ENCODE measurements at places on chromosomes 13 and 19.
A peak's percentile ranks its signal among the peaks of the same experiment; 100 is the strongest.

DNA sequence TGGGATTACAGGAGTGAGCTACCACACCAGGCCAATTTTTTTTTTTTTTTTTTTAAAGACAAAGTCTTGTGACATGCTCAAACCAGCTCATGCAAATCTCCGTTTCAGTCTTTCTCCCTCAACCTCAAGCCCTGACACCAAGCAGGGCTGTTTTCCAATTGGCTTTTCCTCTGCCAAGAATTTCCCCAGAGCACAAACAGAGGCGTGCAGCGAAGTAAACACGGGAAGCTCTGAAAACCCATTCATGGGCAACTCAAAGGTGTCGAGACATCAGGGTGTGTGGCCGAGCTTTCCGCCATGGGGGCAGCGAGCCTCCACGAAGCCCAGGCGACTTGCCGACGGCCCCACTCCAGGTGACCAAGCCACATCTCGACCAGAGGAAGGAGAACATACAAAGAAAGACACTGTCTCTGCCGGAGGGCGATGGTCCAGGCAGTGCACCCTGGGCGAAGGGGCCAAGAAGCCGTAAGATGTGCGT, 70.0 kb downstream of the INSR start:
- no peak for DNase-seq

- no peak for DNase-seq
Measured at GRCh38 chr13:44078806-44079376, 199.2 kb downstream of the LACC1 start.

GRCh38 chr19:42176990-42177685, 40.3 kb downstream of the DEDD2 start:
- DNase-seq = peak; percentile 81

- DNase-seq = peak; percentile 75
Measured at GRCh38 chr19:6678690-6679109, 8.7 kb upstream of the TNFSF14 start.

- DNase-seq = no peak
Measured at GRCh38 chr19:4491446-4491845, 19.3 kb downstream of the HDGFL2 start.

DNA sequence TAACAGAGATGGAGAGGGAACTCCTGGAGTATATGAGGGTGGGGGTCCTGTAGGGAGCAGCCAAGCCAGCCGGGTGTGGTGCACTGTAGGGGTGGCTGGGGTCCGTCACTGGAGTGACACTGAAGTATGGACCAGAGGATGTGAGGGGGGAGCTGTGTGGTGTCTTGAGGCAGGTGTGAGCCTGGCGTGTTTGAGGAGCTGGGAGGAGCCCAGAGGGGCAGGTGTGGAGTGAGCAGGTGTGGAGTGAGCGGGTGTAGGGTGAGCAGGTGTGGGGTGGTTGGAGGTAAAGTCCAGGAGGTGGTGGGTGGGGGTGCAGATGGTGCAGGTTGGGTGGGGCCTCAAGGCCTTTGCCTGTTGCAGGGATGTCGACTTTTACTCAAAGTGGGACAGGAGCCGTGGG, 5.9 kb downstream of the B3GNT8 start:
- no peak for DNase-seq

DNA sequence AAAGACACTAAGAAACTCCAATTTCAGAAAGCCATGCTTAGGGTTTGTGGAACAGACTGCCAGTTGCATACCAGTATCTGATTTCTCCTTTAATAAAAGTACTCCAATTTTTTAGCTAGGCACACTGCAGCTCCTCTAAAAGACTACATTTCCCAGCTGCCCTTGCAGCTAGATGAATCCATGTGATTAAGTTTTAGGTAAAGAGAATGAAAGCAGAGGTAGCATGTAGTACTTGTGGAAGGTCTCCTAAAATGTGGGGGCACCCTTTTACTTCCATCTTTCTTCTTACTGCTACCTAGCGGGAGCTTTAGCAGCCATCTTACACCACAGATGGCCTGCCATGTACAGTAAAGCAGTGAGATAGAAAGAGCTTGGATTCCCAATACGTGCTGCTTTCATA, 33.0 kb upstream of the TSC22D1 start:
- DNase-seq = no peak

DNA sequence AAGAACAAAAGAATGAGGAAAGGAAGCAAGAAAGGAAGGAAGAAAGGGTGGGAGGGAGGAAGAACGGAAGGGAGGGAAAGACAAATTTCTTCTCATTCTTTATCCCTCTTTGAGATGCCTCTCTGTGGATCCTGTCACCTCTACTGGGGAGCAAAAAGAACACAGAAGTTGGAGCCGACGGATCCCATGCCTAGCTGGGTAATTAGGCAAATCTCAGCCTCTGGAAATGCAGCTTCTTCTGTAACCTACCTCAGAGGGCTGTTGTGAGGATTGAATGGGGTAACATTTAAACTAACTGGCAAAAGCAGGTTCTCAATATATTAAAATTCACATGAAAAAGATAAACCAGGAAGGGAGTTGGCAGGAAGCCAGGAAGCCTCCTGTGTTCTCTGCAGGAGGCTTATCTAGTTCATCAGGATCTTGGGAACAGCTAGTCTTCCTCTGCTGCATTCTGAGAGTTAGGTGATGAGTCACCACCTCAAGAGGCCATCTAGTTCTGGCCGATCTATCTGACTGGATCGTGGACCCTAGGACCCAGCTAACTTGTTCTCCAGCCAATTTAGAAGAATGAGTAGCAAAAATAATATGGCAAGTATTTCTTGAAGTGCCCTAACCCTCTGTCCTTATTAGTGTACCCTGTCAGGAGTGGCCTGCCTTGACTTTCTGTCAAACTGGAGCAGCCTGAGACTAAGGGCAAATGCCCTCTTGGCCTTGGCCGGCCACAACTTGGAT, 15.2 kb upstream of the CPB2 start:
- DNase-seq = no peak

DNA sequence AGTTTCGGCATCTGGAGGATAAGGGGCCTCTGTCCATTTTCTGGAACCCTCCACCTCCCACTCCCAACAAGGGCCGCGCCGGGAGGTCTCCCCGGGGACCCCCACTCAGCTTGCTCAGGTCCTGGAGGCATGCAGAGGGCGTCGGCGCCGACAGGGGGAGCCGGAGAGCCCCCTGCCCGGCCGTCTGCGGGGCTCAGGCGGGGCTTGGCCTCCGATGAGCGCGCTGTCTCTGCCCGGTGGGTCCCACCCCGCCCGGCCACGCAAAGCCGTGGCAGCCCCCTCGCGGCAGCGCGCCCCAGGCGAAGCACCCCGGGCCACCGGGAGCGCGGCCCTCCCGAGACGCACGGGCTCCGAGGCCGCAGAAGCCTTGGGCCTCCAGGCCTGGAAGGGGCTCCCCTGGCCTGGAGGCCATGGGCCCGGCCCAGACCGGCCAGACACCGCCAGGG, 149.7 kb upstream of the ZNF536 start:
- DNase-seq = peak; percentile 40

DNA sequence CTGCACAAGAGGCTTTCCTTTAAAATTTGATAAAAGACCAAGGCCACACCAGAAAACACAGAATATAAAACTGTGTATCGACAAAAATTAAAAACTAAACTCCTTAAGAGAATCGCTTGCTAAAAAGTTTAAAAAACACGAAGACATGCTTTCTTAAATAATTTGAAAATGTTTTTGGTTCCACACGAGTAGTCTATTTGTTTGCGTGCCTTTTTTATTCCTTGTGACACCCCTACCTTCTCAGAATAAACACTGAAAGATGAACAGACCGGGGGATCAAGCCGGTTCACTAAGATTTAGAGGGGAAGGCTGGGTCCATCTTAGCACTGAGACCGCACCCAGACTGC, 256.4 kb upstream of the STARD13 start:
- no peak for DNase-seq

GRCh38 chr13:112960706-112961105, 8.3 kb upstream of the MCF2L start:
- no peak for DNase-seq

DNA sequence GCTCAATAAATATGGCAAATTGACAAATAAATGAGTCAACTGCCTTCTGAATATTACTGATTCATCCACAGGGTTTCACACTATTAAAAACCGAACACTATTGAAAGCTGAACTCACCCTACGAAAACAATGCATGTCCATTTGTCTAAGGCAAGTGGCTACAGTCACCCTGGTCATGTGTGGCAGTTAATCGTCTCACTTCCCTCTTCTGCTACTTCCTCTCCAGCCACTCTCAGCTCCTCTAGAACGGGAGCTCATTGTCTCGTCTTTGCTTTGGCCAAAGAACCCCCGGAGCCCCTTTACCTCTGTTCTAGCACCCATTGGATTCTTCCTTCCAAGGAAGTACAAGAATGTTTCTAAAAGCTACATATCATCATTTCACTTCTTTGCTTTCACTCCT, 74.4 kb upstream of the ZNF599 start:
- no peak for DNase-seq

DNA sequence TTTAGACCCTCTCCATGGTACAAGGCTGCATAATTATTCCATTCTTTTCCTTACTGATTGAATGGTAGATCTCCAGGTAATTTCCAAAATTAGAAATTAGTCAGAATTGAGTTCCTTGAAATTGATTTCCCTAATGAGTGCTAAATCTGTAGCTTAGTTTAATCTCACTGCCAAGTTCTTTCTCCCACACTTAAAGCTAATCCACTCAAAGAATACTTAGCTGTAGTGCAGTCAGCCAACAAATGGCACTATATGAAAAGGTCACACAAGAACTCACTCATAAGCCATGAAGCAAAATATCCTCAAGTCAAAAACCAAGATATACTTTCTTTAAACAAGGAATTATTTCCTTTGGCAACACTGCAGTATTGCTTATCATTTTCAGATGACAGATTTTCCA, 62.0 kb downstream of the XPO4 start:
- no peak for DNase-seq

DNA sequence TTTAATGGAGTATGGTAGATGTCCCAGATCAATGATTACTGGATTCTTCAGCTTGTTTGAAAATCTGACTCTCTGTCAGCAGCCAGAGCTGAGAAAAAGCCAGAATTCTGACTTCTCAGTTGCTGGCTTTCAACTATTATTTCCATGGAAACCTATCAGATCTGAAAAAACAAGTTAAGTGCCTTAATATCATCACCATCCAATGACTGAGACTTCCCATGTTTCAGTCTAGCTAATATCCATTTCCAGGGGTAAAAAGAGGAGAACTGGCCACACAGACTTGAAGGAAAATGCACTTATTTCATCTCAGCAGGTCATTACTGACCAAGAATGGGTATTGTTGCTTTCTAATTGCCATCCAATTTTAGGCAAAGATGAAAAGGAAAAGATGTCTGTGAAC, 75.2 kb downstream of the TNFSF11 start:
- no peak for DNase-seq

- peak; percentile 79 for DNase-seq
Measured at GRCh38 chr13:99434258-99434788, 66.9 kb upstream of the TM9SF2 start.

GRCh38 chr19:44728178-44728577, 20.3 kb upstream of the BCL3 start:
- no peak for DNase-seq

- DNase-seq = peak; percentile 77
Measured at GRCh38 chr19:44653977-44654774, 10.5 kb downstream of the PVR start.

DNA sequence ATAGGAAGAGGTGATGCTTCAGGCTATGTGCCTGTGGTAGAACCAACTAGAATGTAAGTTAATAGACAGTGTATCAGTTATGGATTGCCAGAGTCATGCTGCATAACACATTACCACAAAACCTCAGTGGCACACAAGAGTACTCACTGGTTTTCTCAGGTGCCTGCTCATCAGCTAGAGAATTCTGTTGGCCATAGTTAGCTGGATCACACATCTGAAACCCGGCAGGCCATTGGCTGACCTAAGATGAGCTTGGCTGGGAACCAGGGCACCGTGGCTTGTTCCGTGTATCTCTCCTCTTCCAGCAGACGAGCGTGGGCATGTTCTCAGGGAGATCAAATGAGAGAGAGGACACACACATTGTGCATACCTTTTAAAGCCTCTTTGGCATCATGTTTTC, 76.7 kb downstream of the TEX26 start:
- DNase-seq = no peak

DNA sequence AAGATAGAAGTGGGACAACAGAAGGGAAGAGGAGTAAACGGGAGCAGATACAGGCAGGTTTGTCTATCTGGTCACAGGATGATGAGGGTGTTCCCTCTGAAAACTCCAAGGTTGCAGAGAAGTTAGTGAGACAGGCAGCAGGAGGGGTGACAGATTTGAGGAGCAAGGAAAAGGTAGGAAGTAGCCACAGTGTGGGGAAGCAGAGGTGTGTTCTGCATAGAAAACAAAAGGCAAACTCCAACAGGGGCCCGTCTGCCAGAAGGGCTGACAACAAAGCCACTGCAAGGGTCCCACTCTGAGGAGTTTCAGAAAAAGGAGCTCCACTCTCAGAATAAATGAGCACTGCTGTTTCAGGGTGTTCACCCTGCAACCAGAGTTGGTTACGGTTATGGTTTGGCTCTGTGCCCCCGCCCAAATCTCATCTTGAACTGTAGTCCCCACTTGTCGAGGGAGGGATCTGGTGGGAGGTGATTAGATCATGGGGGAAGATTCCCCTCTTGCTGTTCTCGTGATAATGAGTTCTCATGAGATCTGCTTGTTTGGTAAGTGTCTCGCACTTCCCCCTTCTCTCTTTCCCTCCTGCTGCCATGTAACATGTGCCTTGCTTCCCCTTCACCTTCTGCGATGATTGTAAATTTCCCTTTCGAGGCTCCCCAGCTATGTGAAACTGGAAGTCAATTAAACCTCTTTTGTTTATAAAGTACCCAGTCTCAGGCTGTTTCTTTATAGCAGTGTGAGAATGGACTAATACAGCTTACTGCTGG, 32.1 kb downstream of the SMAD9 start:
- DNase-seq = no peak

DNA sequence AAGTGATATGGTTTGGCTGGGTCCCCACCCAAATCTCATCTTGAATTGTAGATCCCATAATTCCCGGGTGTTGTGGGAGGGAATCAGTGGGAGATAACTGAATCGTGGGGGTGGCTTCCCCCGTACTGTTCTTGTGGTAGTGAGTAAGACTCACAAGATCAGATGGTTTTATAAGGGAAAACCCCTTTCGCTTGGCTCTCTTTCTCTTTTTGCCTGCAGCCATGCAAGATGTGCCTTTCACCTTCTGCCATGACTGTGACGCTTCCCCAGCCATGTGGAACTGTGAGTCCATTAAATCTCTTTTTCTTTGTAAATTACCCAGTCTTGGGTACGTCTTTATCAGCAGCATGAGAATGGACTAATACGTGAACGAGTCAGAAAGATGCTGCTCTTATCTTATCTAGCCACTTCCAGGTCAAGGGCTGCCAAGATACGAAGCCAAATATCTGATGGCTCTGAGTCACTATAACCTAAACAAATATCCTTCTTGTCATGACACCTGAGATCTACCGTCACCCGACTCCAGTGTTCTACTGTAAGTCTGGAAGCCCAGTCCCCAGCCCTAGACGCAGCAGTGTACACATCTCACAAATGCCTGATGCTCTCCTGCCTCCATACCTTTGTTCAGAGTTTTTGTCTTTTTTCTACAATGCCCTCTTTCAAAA, 45.9 kb downstream of the SLC15A1 start:
- no peak for DNase-seq

GRCh38 chr19:991932-992669, 8.0 kb downstream of the WDR18 start:
- DNase-seq = no peak

- peak; percentile 31 for DNase-seq
Measured at GRCh38 chr13:26051657-26052311, at the start of gene SHISA2. Gene SHISA2, minus strand, starts transcription at chr13:26052016. Its CDS starts 1,041 bp downstream, at chr13:26050975.

Measured in stimulated activated naive CD8-positive, alpha-beta T cell treated with anti-CD3 and anti-CD28 coated beads, Interleukin-15, Interleukin-2, amounts not matched to agents 100 U/mL and 50 U/mL, for 24 hours (primary cell).